DND-41 (cell line): ENCODE measurements at places on chromosomes 3 and 15.
A peak's percentile ranks its signal among the peaks of the same experiment; 100 is the strongest.

- DNase-seq = no peak
Measured at GRCh38 chr3:10788451-10788850, 27.6 kb upstream of the SLC6A11 start.

GRCh38 chr15:71316911-71317310, 201.6 kb downstream of the THSD4 start:
- no peak for DNase-seq

DNA sequence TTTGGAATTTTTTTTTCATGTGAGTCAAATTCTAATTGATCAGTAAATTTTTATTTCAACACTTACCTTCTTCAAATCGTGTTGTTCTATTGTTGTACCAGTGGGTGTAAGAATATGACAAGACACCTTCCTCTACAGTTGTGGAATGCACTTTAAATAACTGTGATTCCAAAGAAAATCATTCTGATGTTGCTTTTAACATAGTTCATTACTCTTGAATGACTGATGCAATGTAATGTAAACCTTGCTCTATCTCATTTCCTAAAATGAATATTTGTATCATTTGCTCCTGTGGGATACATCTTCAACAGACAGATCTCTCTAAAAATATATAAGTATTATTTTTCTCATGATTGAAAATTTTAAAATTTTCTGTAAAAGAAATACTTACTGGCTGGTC, 313.4 kb downstream of the RBMS3 start:
- no peak for DNase-seq

DNA sequence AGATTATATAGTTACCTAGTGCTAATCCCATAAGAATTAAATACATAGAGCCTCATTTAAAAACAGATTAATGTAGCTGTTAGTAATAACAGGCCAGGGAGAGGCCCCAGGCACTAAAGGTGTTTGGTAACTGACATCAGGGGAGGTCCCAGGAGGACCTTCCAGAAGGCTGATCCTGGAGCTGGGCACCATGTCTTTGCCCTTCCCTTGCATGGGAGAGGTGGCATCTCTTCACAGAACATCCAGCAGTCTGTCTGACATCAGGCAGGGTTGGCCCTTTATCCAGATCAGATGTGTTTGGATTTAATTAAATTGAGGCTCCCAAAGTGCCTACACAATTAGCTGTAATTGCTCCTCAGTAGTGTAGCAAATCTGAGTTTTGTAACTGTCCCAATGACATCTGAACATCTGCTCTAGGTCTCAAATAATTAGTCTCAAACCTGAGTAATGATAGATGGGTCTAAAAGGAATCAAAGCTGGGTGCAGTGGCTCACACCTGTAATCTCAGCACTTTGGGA, 53.0 kb downstream of the RLBP1 start:
- no peak for DNase-seq

- no peak for DNase-seq
Measured at GRCh38 chr3:42729404-42730145, 27.0 kb upstream of the HHATL start.

GRCh38 chr3:83877910-83878309, 1080.9 kb upstream of the CADM2 start:
- DNase-seq = no peak

DNA sequence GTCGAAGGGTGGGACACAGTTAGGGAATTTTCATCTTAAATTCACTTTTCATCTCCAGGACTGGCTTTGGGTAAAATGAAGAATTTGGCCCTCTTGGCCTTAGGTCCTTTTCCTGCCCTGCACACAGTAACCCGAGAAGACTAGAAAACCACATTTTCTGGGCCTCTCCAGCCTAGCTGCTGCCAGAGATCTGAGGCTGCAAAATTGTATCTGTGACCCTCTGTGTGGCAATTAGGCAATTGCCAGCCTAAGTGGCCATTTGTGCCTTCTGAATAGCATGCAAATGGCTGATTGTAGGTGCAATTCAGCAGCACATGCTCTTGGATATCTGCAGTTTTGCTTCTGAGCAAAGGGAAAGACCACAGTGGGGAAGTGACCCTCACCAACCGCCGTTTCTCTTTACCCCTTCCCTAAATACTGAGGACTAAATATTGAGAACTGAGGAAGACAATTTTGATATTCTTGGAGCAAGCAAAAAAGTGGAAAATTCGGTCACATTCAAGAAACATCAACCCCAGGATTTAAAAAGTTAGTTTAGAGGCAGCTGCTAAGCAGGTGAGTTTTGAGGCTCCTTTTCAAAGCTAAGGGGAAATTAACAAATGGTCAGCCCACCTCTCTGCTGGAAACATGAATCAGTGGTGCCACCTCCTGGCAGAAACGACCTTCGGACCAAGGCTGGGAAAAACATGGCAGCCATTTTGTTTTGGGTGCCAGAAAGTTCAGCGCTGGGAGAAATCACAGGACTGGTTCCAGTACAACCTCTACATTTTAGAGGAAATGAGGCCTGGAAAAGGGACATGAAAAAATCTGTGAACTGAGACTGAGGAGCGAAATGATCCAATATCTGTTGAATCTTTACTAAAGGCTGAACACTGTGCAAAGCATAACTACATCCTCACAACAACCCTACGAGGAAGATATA, 56.6 kb upstream of the PRTG start:
- peak; percentile 33 for DNase-seq

GRCh38 chr3:164196477-164196876, 881.8 kb downstream of the SI start:
- DNase-seq = no peak

DNA sequence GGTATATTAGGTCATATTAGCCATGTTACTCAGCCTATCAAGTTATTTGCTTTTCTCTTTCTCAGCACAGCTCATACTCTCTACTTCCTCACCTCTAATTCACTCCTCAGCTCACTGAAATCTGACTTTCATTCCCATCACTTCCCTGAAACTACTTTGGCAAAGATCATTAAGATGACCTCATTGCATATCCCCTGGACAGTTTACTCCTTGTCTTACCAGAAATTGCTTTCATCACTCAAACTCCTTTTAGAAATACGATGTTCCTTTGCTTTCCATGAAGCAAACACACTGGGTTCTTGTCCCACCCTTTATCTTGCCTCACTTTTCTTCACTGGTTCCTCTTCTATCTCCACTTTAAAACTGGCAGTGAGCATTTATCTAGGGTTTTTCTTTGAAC, 354.4 kb downstream of the TUSC7 start:
- no peak for DNase-seq

DNA sequence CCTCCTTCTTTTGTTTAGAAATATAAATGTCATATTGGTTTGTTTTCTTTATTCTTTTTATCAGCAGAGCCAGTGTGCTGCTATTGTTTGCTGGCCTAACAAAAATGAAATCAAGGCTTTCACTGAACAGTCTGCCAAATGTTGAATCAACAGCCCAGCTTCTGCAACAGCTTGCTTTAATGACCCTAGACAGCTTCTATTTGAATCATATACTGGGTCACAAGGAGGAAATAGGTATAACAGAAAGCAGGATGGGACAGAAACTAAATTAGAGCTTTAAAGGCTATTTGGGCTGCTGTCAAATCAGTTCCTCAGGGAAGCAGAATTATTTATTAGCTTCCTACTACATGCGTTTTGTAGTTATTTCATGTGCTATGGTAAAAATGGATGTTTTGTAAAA, 12.1 kb upstream of the DNAJC13 start:
- DNase-seq = no peak

- DNase-seq = no peak
Measured at GRCh38 chr3:52694528-52695189, 8.8 kb downstream of the GNL3 start.

- DNase-seq = no peak
Measured at GRCh38 chr15:47727137-47727536, 9.8 kb downstream of the SEMA6D start.

DNA sequence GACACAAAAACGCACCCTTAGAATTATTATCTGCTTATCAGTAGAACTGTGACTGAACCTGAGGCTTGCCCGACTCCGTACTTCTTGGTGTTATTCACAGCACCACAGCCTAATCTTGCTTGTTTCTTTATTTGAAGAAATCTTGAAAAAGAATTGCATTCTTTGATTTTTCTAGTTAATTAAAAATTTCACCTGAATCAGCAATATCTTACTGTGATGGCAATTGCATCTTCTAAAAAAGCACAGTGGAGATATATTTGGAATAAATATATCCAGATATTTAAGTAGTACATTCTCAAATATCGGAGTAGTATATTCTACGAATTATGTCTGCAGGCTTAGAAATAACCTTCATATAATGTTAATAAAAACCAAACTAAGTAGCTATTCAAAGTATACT, 90.1 kb upstream of the LYSMD4 start:
- DNase-seq = no peak

DNA sequence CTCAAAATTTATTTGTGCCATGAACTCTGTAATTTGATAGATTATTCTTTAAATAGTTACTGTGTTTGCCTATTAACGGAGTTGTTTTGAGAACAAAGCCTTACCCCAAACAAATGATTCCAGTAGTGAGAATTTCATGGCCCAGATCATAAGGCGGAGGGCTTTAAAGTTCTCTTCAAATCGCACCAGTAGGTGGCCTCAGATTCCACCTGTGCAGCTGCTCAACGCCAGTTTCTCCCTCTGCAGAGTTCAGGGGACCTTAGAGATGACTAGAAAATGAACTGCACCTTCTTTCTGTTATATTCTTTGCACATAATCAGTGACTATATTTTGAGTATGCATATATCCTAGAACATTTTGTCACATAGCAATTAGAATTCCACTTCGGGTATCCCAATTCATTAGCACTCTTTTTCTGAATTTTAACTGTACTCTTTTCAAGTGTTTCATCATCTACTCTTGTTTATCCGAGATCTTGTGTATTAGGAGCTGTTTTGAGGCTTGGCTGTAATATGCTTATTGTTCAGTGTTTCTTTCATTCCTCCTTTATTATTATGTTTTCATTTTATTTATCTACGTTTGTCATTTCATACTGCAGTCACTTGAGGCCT, 232.6 kb upstream of the CHRM5 start:
- peak; percentile 15 for DNase-seq

- DNase-seq = no peak
Measured at GRCh38 chr3:12579905-12580304, 23.0 kb downstream of the MKRN2 start.

GRCh38 chr3:57397175-57398026, 104.9 kb upstream of the ASB14 start:
- peak; percentile 69 for DNase-seq

- DNase-seq = no peak
Measured at GRCh38 chr15:66565741-66566144, at the start of gene LCTL. LCTL (minus strand) TSS chr15:66565998; CDS start chr15:66565365, 633 bp downstream.

- no peak for DNase-seq
Measured at GRCh38 chr3:46422617-46423016, 15.6 kb downstream of the CCRL2 start.

GRCh38 chr3:186217820-186218164, 108.9 kb upstream of the ETV5 start:
- no peak for DNase-seq

- DNase-seq = no peak
Measured at GRCh38 chr3:14837186-14837877, 18.6 kb downstream of the FGD5 start.

GRCh38 chr3:73379465-73379864, 245.3 kb downstream of the PDZRN3 start:
- DNase-seq = no peak

- no peak for DNase-seq
Measured at GRCh38 chr3:31798840-31799239, 182.2 kb downstream of the OSBPL10 start.

GRCh38 chr3:181919375-181919774, 207.7 kb downstream of the SOX2 start:
- no peak for DNase-seq

GRCh38 chr3:150210461-150211110, 197.5 kb upstream of the TSC22D2 start:
- no peak for DNase-seq

DNA sequence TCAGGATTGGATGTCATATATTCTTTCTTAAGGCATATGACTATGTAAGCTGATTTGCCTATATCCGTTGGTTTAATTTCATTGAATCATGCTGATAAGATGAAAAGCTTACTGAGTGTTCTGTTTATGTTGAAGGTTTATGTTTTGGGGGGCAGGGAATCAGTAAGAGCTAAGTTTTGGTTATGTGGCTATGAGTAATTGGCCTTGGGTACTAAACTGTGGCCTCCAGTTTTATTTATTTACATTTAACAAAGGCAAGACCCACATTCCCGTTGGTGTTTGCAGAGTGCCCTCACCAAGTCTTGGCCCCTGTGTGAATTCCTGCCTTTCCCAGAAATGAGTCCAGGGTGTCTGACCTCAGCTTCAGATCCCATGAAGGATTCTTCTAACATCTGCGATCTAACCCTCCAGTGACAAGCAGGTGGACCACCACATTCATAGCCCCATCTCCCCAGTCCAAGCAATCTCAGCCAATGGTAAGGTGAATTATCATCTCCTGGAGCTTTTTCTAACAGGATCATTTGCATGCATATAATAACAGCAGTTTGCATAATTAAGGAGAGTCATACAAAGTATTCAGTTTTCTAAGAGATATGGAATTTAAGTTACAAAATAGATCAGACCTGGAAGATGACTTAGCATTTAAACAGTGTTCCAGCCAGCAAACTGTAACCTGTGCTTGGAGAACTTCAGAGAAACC, 27.4 kb downstream of the GLDN start:
- no peak for DNase-seq

DNA sequence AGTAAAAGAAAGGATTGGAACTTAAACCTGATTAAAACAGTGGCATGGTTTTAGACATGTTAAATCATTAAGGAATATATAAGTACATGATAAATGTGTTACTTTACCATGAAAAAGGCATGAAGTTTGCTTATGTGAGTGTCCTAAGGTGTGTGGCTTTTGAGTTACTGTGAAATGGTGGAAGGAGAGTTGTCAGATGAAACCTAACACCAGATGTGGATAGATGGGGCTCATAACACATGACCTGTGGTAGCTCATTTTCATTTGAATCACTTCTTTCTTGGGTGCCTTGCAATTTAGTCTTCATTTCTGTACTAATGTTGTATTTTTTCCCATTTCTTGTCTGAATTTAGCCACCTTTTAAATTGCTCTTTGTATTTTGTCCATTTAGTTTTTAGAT, 13.0 kb downstream of the MEF2A start:
- DNase-seq = no peak

- DNase-seq = no peak
Measured at GRCh38 chr3:66885326-66886000, 112.6 kb upstream of the KBTBD8 start.

GRCh38 chr3:30614943-30615342, 8.5 kb downstream of the TGFBR2 start:
- no peak for DNase-seq

DNA sequence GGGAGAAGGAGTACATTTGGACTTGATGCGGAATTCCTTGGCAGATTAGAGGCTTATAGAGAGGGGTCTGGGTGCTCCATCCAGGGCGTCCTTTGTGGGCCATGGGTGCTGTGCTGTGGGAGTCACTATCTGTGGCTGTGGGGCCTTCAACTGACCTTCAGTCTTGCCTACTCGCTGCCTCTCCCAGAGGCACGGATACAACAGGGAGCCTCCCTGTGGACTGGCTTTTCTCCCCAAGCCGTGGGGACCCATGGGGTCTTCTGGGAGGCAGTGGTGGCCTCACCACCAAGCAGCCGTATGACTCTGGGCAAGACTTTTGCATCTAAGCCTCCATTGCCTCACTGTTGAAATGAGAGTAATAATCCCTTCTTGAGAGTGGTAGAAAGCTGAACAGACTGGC, 83.9 kb downstream of the PDCD6IP start:
- no peak for DNase-seq
